Epithelial cell of proximal tubule (primary cell): ENCODE measurements at places on chromosomes 11 and 22.

GRCh38 chr11:93935826-93936225, 85.3 kb upstream of the HEPHL1 start:
- no peak for DNase-seq

DNA sequence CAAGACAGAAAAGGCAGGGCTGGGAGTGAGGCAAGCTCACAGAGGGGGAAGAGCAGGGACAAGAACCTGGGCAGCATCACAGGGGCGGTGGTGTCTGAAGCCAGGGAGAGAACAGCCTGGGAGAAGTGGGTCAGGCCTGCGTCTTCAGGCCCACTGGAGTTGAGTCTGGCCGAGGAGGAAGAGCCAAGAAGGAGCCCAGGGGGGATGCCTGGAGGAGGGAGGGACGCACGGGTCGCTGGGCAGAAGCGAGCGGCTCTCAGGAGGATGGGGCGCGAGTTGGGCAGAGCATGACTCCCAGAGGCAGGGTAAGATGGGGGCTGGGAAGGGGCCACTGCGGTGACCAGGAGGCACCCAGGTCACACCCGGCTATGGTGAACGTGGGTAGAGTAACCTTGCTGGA, 18.5 kb downstream of the LRFN4 start:
- no peak for DNase-seq

GRCh38 chr22:44604455-44604854, 97.5 kb upstream of the PRR5 start:
- no peak for DNase-seq

DNA sequence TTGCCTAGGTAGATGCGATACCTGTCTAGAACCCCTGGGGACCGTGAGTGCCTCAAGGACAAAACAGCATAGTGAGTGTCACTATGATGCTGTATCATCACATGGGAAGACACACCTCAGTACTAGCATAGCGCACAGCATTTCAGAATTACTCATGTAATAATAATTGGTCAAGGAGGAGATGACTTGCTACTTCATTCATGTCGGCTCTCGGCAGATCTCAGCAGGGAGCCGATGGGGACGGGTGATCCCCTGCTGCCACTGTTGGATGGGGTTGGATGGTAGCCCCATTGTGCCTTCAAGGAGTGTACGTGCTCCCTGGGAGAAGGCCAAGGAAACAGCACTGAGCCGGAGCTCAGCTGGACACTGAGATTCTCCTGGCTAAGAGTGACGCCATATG, 186.9 kb downstream of the EFCAB6 start:
- no peak for DNase-seq

DNA sequence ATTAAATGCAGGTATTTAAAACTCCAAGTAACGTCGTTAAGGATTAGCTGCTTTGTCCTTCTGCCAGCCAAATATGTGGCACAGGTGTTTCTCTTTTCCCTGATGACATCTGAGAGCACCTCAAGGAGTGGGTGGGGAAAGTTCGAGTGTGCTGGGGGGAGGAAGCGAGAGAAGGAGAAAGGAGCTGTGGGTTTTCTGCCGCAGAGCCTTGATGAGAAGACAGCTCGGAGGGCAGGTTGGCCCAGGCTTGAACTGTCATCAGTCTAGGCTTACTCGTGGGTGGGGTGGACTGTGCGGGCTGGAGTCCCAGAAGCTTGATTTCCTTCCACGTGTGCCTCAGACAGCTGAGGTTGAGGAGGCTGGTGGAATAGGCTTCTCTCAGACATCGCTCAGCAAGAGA, 15.2 kb upstream of the SORL1-AS1 start:
- DNase-seq, result no peak

DNA sequence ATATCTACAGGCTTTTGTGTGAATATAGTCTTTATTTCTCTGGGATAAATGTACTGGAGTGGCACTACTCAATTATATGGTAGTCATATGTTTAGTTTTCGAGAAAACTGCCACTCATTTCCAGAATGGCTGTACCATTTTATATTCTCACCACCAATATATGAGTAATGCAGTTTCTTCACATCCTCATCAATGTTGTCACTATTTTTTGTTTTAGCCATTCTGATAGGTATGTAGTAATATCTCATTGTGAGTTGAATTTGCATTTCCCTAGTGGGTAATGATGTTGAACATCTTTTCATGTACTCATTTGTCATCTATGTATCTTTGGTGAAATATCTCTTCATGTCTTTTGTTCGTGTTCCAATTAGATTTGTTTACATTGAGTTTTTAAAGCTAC, 18.0 kb downstream of the ACRV1 start:
- DNase-seq, result no peak

DNA sequence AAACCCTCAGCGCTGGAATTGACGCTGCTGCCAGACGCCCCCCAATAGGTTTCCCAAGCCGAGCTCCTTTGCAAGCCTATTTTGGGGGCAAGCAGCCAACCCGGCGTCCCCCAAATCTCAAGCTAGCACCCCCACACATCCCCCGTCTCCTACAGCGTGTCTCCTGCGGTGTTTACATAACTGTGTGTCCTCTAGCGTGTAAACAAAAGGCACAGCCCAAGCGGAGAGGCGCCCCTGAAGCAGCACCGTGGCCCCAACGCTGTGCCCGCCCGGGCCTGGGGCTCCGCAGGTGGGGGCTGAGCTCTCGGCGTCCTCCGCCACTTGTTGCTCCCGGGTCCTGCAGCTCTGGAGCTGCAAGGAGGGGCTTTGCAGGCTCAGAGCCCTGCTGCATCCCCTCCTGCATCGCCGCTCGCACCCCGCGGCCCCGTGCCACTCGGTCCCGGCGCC, 1.6 kb downstream of the CADM1 start:
- DNase-seq, result no peak

GRCh38 chr11:66505276-66505816, 5.1 kb upstream of the BBS1 start:
- DNase-seq, result no peak

- DNase-seq, result no peak
These were observed 276.2 kb downstream of the BRD1 start for GRCh38 chr22:49551446-49551845.

DNA sequence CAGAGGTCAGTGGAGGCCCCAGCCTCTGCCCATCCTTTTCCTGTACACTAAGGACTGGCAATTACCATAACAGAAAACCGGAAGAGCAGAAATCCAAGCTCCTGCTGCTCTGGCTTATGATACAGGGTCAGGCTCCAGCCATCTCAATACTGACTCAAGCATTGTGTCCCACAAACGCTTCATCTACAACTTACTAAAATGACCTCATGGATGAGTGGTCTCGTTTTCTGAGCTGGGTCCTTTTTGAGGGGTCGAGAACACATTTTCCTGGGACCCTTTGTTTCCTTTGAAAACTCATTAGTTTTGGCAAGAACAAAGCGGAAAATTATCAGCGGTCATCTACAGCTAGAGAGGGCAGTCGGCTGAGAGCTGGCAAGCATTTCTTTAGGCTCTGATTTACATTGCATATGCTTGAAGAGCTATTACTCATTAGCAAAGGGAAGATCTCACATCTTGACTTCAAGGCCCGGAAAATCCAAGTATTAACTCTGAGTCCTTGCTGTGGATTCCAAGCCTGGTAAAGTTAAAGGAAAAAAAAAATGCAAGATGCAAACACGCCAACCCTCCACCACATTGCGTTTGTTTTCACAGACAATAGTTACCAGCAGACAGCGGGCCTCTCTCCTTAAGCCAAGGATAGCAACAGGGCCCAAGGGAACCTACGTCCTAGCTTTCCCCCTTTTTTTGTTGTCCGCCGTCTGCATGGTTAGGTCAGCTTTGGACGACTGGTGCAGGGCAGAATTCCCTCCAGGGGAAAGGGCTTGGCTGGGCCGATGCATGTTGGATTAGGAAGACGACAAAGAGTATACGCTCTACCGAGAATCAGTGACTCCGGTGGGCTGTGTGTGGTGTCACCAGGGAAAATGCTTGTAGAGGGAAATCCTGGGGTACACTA, 1.8 kb downstream of the TESMIN start:
- DNase-seq, result no peak

GRCh38 chr11:33478111-33478573, 221.0 kb downstream of the HIPK3 start:
- DNase-seq, result no peak
